ENCODE measurements at places on chromosomes 12 and 14.

DNA sequence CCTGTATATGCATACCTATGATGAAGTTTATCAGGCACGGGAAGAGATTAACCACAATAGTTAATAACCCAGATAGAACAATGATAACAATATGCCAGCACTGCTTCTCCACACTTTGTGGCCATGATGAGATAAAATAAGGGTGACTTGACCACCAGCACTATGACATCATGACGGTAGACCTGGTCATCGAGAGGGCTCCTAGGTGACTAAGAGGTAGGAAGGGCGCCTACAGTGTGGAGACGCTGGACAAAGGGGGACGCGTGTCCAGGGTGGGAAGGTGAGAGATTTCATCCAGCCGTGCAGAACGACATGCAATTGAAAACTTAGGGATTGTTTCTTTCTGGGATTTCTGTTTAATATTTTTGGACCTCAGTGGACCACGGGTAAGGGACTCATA lies 221.8 kb upstream of the RTL1 start:
- no peak for DNase-seq

GRCh38 chr12:18998343-18999261 lies 130.9 kb upstream of the PLEKHA5 start:
- no peak for DNase-seq

DNA sequence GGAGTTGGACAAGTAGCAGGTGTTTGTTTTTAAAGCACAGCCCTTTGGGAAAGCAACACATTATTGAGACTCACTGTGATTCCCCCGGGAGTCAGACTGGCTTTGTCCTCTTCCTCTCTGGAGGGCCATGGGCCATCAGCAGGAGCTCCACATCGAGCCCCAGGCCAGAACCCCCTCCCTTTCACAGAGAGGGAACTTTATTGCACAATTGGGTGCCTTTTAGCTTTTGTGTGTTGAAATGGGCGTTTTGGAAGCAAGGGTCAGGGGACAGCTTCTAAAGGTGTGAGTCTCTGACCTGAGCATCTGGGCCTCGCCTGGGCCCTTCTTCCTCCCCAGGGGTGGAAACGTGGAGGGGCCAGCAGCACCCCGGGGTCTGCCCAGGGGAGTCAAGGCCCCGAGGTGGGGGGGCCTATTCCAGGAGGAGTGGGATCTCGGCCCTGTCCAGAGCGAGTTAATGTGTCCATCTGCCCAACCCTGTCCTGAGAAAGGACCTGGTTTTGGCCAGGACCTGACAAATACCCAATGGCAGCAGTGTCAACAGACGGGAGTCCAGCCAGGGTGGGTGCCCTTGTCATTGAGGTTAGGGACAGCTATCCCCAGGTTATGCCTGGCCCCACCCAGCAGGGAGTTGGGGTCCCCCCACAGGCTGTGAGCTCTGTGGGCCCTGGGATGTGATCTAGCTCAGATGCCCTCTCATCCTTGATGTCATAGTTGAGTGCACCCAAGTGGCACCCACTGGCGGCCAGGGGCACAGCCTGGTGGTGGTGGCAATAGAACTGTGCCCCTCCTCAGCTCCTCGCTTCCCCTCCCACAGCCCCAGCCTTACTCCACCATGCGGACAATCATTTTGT lies 37.1 kb downstream of the SLC8B1 start:
- DNase-seq = no peak

DNA sequence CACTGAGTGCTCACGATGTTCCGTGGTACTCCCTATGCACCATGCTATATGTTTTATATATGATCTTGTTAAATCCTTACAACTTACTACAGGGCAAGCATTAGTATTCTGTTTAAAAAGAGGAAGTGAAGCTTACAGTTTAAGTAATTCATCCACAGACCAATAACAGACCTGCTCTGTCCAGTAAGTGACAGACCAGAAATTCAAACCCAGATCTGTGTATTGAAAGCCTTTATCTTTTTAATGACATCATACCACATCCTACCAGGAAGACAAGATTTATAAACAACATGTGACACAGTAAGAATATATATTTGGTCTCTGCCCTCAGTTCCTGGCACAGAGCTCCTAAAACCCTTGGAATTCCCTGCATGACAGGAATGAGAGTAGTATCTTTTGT lies 206.5 kb downstream of the STXBP6 start:
- no peak for DNase-seq

DNA sequence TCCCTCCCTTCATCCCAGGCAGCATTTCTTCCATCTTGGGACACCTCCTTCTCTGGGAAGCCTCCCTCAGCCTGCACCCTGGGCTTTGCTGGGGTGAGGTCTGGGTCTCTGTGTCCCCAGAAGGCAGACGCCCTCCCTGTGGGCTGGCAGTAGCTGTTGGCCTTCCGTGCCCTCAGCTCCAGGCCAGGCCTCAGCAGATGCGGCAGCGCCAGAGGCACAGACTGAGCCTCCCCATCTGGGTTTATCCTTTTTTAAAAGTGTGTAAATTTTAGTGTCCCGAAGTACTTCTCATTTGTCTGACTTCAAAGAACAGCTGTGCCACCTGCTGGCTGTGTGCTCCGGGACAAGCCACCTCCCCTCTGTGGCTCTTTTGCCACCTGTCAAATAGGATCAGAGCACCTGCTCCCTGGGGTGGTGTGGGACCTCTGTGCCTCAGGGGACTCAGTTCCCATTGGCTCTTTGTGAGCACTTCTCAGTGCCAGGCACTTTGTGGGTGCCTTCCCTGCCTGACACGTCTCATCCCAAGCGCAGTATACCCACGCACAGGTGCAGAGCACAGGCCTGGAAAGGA lies 11.1 kb downstream of the EXOC3L4 start:
- DNase-seq = no peak

DNA sequence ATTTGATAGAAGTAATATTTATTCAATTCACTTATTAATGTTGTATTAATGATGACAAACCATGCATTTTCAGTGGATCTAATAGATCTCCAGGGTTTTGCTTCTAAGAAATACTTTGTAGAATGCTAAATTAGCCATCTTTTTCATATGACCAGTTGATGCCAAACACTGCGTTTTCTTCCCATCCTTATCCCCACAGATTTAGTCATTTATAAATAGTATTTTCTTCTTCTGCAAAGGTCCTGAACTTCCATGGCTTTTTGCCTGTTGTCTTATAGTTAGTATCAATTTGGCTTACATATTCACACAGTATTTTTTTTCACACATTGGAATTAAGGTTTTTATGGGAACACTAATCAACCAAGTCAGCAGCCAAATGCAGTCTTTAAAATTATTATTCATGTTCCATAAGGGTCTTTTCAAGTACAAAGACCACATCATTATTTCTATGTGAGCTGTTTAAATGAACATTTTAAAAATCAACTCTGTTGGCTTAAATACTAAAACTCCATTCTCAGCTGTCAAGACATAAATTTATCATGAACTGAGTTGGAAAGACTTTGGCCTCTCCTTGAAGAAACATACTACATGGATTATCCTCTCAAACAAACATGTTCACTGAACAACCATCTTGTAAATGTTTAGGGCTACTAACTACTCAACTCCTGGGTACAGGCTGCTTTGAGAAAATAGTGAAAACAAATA lies 1278.4 kb upstream of the FLRT2 start:
- no peak for DNase-seq

Measured in CD4-positive, alpha-beta T cell (primary cell).